ENCODE measurements at places on chromosomes 1 and 21.

DNA sequence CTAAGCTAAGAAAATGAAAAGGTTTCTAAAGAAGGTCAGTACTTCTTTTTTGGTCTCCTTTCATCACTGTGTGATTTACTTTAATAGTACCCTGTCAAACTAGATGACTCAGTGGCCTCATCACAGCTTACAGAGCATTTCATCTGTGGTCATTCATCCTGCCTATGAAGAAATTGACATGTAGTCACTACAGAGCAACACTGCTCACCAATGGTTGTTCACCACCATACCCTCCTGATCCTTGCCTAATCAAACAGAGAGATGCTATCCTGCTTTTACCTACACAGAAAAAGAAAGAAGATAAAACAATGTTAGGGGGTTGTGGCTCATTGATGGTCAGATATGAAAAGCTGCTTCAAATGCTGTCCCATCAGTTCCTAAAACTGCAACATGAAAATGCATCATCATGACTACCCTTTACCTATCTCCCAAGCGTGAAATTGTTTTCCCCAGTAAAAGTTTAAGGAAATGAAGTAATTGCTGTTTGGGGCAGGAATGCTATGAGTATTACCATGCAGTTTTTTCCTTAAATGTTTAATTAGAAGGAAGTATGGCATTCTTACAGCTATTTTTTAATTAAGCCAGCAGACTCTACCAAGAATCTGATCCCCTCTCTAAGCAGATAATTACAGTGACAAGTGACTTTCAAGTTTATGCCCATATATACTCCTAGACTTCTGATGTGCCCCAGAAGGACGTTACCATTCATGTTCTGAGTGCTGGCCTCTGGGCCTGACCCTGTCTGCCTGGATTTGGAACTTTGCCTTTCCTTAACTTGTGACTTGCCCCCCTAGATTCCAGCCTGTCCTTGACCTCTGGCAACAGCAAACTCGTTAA lies 46.1 kb upstream of the FBXO28 start:
- no peak for DNase-seq

DNA sequence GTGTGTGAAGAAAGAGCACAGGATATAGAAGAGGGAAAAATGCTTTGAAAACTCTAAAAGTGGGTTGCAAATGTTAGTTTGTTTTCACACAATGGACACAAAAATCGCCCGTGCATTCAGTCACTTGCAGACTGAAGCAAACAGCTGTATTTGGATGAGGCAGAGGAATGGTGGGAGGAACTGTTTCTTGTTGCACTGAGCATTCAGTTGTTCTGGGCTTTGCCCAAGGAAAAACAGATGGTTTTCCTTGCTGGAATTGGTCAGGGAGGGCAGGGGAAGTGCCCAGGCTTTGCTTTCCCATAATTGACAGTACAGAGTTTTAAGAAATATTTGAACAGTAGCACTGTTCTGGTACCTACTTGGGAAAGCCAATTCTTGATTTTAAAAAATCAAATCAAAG lies 19.5 kb upstream of the WARS2 start:
- no peak for DNase-seq

DNA sequence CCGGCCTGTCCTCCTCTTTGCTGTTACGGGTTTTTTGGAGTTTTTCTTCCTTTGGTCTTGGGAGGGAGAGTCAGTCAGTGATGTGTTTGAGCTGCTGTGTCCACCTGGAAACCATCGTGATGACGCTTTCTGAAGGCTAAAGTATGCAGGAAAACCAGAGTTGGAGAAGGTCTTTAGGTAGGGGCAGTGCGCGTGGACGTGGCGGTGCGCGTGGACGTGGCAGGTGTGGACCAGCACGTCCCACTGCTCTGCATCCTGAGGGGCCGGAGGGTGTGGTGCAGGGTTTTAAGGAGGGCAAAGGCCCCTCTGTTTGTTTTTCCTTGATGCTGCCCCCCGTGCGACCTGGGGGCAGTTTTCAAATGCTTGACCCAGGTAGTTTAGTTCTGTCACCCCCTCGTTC lies 29.9 kb downstream of the PRKCZ start:
- DNase-seq, result no peak

GRCh38 chr1:26697431-26697977 lies 1.7 kb downstream of the ARID1A start:
- no peak for DNase-seq

DNA sequence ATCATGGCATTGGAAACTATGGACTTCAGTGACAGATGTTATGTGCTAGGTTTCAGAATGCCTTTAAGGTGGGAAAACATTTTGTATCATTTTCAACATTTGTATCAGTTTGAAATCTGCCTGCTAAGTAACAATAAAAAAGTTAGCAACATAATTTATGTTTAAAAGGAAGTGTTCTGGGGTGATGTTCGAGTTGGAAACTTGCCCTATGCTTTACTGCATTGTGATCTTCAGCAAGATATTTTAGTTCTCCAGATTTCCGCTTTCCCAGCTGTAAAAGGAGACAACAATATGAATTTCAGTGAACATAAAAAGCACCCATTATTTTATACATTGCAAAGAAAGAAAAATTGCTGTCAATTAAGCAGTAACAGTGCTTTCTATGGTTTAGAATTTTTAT lies 187.4 kb downstream of the DISC1 start:
- DNase-seq, result no peak

GRCh38 chr1:169513208-169513607 lies 27.5 kb upstream of the SLC19A2 start:
- DNase-seq, result no peak

- no peak for DNase-seq
Observed at GRCh38 chr21:45993210-45994085, 11.9 kb downstream of the COL6A1 start.

DNA sequence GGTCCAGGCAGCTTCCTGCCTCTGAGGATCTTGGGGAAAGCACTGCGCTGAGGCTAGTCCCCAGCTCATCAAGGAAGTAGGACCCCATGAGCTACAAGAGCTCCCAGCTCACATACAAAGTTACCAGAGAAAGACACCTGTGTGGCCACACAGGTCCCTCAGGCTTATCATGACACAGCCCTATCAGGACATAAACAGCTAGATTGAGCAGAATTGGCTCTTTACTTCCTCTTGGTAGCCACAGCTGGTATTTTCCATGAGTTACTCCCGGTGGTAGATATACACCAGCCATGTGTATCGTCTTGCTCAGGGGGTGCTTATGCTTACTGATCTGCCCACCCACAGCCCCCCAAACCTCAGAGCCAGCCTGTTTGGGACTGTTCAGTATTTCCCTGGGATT lies 1.2 kb downstream of the LENEP start:
- DNase-seq, result no peak

DNA sequence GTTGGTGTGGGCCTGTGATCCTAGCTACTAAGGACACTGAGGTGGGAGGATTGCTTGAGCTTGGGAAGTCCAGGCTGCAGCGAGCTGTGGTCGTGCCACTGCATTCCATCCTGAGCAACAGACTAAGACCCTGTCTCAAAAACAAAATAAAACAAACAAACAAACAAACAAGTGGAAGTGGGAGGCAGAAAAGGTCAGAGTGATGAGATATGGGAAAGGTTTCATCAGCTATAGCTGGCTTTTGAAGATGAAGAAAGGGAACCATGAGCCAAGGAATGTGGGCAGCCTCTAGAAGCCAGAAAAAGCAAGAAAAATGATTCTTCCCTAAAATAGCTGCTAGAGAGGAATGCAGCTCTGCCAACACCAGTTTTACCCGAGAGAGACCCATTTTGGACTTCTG lies 10.6 kb upstream of the NUCKS1 start:
- DNase-seq, result no peak

DNA sequence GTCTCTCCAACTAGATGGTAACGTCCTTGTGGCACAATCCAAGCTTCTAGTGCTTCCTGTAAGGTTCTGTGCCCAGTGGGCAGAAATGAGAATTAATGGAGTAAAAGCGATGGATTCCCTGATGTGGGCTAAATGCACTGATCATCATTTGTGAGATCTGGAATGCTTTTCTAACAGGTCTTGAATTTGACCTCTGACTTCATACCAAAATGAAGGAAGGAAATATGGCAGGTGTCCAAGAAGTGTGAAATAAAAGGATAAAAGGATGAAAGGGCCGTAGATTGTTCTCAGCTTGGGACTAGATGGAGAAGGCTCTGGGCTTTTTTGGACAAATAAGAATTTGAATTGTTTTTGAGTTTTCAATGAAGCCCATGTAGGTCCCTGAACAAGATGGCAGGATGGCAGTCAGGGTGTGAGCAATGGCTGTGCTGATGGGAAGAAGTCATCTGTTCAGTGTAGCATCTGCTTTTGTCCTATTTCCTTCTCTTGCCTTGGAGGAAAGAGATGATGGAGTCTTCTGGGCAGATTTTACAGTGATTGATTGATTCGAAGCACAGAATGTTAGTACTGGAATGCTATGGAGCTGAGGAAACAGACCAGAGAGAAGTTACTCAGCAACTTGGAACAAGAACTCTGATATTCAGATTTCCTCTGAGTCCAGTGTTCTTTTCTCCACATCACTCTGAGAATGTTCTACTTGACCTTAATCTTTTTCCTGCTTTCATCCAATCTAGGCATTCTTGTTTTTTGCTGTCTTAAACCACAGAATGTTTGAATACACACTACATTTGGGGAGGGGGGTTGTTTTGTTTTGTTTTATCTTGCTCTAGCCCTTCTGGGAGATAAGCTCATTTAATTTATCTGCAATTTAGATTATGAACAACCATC lies 286.0 kb downstream of the HLX start:
- no peak for DNase-seq

DNA sequence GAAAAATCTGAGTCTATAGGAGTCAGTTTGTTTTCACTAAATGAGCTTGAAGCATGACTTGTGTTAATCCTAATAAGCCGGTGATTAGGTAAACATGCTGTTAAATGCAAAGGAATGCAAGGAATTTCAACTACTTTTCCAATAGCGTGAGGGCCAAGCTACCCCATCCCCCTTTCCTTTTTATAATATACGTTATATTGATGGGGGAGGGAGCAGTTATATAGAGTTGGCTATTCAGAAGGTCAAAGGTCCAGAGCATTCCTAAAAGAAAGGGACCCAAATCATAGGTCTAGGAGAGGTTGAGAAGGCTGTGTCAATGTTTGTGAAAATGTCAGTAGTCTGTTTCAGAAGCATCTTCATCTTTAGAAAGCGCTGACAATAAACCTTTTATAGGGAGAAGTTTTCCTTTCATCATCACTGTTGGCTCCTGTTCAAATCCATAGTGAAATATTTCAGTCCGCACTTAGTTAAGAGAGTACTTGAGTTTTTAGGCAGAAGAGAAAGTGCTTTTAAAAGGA lies 3.8 kb downstream of the CCN1 start:
- DNase-seq, result no peak

- DNase-seq, result no peak
Observed at GRCh38 chr1:150807249-150808023, 624 bp downstream of the CTSK start.

GRCh38 chr1:90704817-90705216 lies 12.3 kb downstream of the BARHL2 start:
- DNase-seq, result no peak

GRCh38 chr1:204477036-204477740 lies 17.4 kb downstream of the PIK3C2B start:
- no peak for DNase-seq

- DNase-seq, result no peak
Observed at GRCh38 chr1:72283022-72283306, 625 bp upstream of the NEGR1 start.

GRCh38 chr21:43362321-43362791 lies 64.6 kb downstream of the SIK1 start:
- DNase-seq, result peak; percentile 73

GRCh38 chr1:212968368-212968863 lies 18.1 kb downstream of the VASH2 start:
- DNase-seq, result no peak

DNA sequence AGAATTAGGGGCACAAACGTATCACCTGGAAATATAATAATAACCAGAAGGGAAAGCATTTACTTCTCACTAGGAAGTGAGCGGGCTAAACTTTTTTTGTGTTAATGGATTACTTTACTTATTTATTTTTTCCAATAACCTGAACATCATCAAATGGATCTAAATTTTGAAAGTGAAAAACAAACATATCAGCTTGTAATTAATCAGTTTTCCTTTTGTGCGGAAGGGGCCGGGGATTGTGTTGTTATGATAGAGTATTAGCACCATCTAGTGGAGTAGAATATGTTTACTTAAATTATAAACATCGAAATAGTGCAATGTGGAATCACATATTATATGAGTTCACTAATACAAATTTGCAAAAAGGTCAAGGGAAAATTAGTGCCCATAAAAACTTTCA lies 9.0 kb downstream of the CFH start:
- no peak for DNase-seq

- no peak for DNase-seq
Observed at GRCh38 chr1:33117440-33118085, 36.6 kb downstream of the AZIN2 start.

- no peak for DNase-seq
Observed at GRCh38 chr1:24020025-24020424, 39.9 kb upstream of the SRSF10 start.

- DNase-seq, result no peak
Observed at GRCh38 chr1:235351441-235351840, 15.8 kb upstream of the TBCE start.

DNA sequence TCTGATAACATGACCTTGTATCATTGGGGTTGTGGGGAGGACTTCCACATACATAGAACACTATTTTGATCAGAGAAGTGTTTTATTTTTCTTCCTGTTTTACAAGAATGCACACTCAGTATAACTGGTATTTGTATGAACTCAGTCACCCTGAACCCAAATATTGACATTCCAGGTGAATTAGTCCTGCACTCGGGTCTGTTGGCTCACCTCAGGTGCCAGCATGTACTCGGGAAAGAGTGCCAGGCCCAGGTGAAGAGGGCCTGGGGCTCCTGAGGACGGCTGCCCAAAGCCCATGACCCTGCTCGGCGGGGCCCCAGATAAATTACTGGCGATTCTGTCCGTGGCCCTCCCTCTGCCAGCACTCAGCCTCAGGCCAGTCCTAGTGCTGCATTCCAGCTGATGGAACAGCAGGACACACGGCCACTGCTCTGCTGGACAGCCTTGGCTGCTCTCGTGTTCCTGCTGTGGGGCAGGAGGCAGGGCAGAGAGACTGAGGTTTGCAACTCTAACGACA lies 75.4 kb upstream of the TMPRSS2 start:
- DNase-seq, result no peak

GRCh38 chr21:31399591-31399990 lies 55.5 kb upstream of the TIAM1 start:
- DNase-seq, result no peak

DNA sequence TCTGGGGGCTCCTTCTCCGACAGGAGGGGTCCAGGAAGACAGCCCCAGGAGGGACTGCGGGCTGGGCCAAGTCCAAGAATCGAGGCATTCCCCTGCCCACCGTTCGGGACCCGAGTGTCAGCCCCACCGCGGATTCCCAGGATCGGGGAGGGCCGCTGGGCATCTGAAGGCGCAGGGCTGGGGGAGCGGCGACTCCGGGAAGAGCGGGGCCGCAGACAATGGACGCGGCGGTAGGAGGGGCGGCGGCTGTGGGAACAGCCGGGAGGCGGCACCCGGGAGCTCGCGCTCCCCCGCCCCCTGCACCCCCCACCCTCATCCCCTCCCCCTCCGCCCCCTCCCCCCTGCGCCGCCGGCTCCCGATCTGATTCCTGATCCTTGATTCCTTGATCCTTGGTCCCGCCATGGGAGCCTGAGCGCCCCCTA lies at the start of gene VANGL2:
TSS of gene VANGL2 (plus strand) at position 342 of the 423 bp plus-strand sequence. CDS start 15,274 bp downstream, outside the sequence.
- DNase-seq, result no peak

GRCh38 chr21:45828580-45829570 lies 152.7 kb upstream of the COL6A1 start:
- no peak for DNase-seq

- no peak for DNase-seq
Observed at GRCh38 chr1:248856176-248856575, 2.7 kb downstream of the ZNF692 start.

Data from activated CD8-positive, alpha-beta memory T cell treated with anti-CD3 and anti-CD28 coated beads for 4 hours (primary cell).